ENCODE measurements at places on chromosomes 1 and 21. TPM values are rescaled to one million over a fixed set of nuclear protein-coding genes. Genes with fewer than 3 reads are reported as not detected.

Gene TCHH
- total RNA-seq, result not detected

- no peaks in the 10 kb centered on the region for H3K36me3 ChIP-seq
- no peaks in the 10 kb centered on the region for H3K4me1 ChIP-seq
- no peak overlapping the region for H3K4me3 ChIP-seq
- peaks cover 30% of the 10 kb centered on the region for H3K27me3 ChIP-seq
- no peak overlapping the region for H3K27ac ChIP-seq
Observed at GRCh38 chr1:37362594-37363385, 111.6 kb upstream of the ZC3H12A start.

GRCh38 chr1:7262611-7263010 is 477.4 kb downstream of the CAMTA1 start:
- no peaks in the 10 kb centered on the region for H3K4me1 ChIP-seq
- no peak overlapping the region for H3K4me3 ChIP-seq
- H3K36me3 ChIP-seq, result no peaks in the 10 kb centered on the region
- no peak for DNase-seq
- peaks cover 16% of the 10 kb centered on the region for H3K27me3 ChIP-seq
- H3K27ac ChIP-seq, result no peak overlapping the region

- no peaks in the 10 kb centered on the region for H3K4me1 ChIP-seq
- no peaks in the 10 kb centered on the region for H3K27me3 ChIP-seq
- H3K36me3 ChIP-seq, result no peaks in the 10 kb centered on the region
- no peak overlapping the region for H3K27ac ChIP-seq
- no peak overlapping the region for H3K4me3 ChIP-seq
- no peak for DNase-seq
Observed at GRCh38 chr1:60126723-60127122, 53.2 kb upstream of the C1orf87 start.

Gene HP1BP3
- 225 TPM for total RNA-seq

- peaks cover 18% of the 10 kb centered on the region for H3K27me3 ChIP-seq
- no peak overlapping the region for H3K4me3 ChIP-seq
- H3K4me1 ChIP-seq, result no peaks in the 10 kb centered on the region
- peak; percentile 38 for DNase-seq
- H3K36me3 ChIP-seq, result no peaks in the 10 kb centered on the region
Observed at GRCh38 chr1:18256282-18257235, 149.0 kb downstream of the IGSF21 start.

DNA sequence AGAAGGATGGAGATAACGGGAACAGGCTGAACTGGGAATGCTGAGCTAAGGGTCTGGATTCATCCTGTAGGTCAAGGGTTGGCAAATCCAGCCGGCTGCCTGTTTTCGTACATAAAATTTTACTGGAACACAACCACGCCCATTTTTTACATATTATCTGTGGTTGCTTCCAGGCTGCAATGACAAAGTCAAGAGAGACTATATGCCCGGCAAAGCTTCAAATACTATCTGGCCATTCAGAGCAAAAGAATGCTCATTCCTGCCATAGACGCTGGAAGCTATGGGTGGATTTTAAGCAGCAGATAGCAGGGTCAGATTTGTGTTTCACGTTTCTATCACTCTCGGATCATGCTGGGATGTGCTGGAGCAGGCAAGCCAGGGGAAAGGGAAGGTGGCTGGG is 137.9 kb upstream of the EDN2 start:
- no peak overlapping the region for H3K4me3 ChIP-seq
- H3K27ac ChIP-seq, result no peak overlapping the region
- peaks cover 33% of the 10 kb centered on the region for H3K36me3 ChIP-seq
- no peak for DNase-seq

Gene BMP8A
- total RNA-seq, result not detected

GRCh38 chr21:31660259-31660565 is 719 bp downstream of the SOD1 start:
- H3K4me1 ChIP-seq, result peaks cover 63% of the 10 kb centered on the region
- no peaks in the 10 kb centered on the region for H3K27me3 ChIP-seq
- DNase-seq, result no peak
- peak overlapping the region; percentile 94 for H3K4me3 ChIP-seq
- peak overlapping the region; percentile 95 for H3K27ac ChIP-seq

DNA sequence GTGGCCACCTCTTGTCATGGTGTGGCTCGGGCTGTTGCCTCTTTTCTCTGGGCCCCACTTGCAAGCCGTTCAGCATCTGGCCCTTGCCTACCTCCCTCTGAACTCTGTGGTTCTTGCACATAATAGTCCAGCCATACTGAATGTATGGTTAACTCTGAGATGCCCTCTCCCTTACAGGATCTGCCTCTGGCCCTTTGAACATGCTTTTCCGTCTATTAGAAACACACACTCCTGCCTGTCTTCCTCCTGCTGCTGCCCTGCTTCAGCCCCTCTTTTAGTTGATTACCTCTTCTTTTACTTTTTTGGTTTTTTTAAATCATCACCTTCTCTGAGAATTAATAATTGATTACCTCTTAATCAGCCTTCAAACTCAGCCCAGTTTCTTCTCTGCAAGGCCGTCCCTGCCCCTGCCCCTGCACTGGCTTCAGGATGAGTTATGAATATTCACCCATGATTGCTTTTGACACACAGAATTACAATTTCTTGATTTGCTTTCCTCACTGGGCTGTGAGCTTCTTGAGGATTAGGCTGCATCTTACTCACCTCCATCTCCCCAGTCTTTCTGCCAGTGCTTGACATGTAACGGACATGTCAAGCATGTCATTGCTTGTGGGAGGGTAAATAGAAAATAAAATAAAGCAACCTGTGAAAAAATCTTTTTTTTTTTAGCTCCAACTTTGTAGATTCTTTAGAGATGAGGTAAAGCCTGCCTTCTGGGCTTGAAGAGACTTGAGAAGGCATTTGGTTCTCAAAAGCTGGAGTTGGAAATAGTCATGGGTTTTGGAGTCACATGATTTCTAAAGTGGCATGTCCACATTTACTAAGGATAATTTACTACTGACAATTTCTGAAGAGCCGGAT is 158.3 kb downstream of the PLXNA2 start:
- no peaks in the 10 kb centered on the region for H3K27me3 ChIP-seq
- peak overlapping the region; percentile 60 for H3K27ac ChIP-seq
- peaks cover 15% of the 10 kb centered on the region for H3K4me1 ChIP-seq

- no peak for DNase-seq
- peaks cover 30% of the 10 kb centered on the region for H3K27me3 ChIP-seq
- H3K36me3 ChIP-seq, result no peaks in the 10 kb centered on the region
- no peak overlapping the region for H3K4me3 ChIP-seq
Observed at GRCh38 chr1:31775210-31775999, 11.3 kb upstream of the ADGRB2 start.

Gene AQP10
- total RNA-seq, result not detected

DNA sequence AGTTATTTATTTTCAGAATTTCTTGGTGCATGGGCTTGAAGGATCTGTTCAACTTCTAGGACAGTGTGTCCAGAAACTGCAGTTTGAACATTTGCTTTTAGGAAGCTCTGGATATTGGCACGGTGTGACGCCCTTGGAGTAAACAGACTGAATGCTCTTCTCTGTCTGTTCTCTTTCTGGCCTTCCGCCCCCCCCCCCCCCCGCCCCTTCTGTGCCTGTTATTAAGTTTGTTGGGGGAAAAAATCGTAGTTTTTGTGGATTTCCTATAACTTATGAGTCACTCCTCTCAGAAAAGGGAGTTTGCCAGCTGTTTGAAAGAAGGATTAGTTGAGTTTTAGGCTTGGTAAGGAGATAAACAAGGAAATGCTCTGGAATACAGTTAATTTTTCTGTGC is 1.2 kb downstream of the KCTD3 start:
- peaks cover 29% of the 10 kb centered on the region for H3K4me1 ChIP-seq
- H3K27ac ChIP-seq, result peak overlapping the region; percentile 18
- no peaks in the 10 kb centered on the region for H3K36me3 ChIP-seq
- peaks cover 17% of the 10 kb centered on the region for H3K27me3 ChIP-seq
- peak overlapping the region; percentile 86 for H3K4me3 ChIP-seq

Measured in activated CD4-positive, alpha-beta memory T cell treated with anti-CD3 and anti-CD28 coated beads for 36 hours (primary cell).